ENCODE measurements at places on chromosomes 1 and 21.

GRCh38 chr1:75522389-75522788 lies 88.5 kb downstream of the SLC44A5 start:
- no peak for DNase-seq

- no peak for DNase-seq
Observed at GRCh38 chr1:246302711-246303317, 204.3 kb downstream of the SMYD3 start.

- no peak for DNase-seq
Observed at GRCh38 chr21:44742418-44743153, 31.2 kb upstream of the TSPEAR start.

DNA sequence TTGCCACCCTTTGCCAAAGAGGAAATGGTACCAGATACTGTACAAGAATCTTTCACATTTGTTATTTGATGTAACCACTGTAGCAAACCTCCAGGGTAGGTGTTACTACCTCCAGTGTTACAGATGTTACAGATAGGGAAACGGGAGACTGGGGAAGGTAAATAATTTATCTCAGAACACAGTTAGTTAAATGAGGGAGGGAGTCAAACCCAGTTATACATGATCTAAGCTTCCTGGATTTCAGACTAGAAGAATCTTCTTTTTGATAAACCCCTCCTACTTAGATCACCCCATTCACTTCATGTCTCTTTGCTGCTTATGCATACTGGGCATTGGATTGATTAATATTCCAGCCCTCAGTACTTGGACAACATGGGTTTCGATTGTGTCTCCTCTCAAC lies 276.4 kb downstream of the HHAT start:
- no peak for DNase-seq

- DNase-seq, result no peak
Observed at GRCh38 chr1:62989497-62989896, 205.6 kb downstream of the ATG4C start.

DNA sequence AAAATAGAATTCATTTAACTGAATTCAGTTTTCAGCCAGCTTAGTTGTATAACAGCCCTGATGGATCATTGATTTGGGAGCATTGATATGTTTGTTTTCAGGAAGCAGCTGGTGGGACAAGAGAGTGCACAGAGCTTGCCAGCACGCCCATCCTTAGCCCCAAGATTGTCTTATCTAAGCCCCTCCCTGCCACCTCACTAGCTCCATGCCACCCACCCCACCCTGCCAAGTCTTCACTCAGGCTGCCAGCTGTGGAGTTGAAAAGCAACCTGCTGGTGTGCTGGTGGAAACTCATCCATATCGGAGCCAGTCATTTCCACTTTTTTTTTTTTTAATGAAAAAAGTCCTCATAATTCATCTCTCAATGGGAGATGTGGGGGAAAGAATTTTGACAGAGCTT lies 11.8 kb downstream of the KIRREL1 start:
- DNase-seq, result no peak

Measured in urinary bladder (tissue), 4 donors.